ENCODE measurements at places on chromosomes 13 and 19. TPM values are rescaled to one million over a fixed set of nuclear protein-coding genes. Genes with fewer than 3 reads are reported as not detected.

The ZNF730 gene
- polyA plus RNA-seq = not detected

DNA sequence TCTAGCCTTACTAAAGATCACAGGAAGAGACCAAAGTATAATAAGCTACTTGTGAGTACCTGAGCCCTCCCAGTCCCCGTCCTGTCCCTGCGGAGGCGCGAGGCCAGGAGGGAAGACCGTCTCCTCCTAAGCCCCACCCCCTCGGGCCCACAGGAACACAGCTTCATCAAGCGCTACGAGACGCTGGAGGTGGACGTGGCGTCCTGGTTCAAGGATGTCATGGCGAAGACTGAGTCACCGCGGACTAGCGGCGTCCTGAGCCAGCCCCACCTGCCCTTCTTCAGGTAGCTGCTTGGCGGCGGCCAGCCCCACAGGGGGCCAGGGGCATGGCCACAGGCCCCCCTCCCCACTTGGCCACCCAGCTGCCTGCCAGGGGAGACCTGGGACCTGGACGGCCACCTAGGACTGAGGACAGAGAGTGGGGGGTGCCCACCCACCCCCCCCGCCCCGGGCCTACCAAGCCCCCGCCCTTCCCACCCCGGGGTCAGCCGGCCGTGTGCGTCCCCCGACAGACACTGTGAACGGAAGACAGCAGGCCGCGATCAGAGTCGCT is 2.4 kb upstream of the TGFBR3L start:
- DNase-seq = no peak

- no peak for DNase-seq
Measured at GRCh38 chr19:48537541-48537940, 14.4 kb upstream of the SULT2B1 start.

DNA sequence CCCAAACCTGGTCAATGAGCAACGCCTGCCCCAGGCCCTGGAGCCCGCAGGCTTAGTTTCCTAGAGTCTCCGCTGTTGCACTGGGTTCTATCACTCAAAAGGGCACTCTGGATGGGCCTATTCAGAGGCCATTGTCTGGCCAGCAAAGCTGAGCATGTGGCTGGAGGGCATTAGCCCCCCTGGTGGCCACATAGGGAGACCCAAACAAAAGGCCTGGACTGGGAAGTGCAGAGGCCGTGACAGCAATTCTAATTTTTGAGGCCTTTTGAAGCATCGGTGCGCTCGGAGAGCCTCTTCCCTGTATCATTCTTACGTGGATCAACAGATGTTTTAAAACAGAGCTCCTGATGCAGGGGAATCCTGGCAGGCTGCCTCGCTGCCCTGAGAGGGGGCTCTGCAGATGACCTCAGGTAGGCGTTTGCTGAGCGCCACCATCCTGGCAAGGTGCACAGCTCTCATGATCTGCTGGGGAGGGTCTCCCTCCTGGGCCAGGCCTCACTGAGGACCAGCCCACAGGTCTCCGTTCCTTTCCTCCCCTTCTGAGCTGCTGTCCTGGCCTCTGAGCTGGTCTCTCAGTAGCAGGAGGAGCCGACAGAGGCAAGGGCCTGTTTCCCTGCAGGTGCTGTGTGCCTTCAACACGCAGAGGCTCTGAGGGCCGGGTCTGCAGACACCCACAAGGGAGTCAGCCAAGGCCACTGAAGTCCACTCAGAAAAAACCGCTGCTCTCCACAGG is 190.5 kb downstream of the URI1 start:
- DNase-seq = no peak

GRCh38 chr13:92407858-92408257 is 818.7 kb upstream of the GPC6 start:
- DNase-seq = no peak

Data from A549 (cell line).